ENCODE measurements at places on chromosomes 4 and X.

GRCh38 chr4:70915036-70915815 is 13.1 kb downstream of the MOB1B start:
- no peak for DNase-seq

DNA sequence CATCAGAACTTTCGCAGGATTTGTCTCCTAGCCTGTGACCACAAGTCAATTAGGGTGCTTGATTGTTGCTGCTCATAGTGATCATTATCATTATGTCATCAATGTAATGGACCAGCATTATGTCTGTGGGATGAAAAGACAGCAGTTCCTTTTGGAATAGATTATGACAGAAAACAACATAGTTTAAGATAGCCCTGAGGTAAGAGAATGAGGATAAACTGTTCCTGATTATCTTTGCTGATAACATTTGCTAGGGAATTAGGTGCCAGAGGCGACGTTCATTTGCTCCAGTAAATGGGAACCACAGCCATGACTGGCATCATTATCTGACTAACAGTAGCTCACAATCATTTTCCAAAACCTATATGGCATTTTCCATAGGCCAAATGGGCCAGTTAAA is 12.7 kb upstream of the THOC2 start:
- DNase-seq = no peak

DNA sequence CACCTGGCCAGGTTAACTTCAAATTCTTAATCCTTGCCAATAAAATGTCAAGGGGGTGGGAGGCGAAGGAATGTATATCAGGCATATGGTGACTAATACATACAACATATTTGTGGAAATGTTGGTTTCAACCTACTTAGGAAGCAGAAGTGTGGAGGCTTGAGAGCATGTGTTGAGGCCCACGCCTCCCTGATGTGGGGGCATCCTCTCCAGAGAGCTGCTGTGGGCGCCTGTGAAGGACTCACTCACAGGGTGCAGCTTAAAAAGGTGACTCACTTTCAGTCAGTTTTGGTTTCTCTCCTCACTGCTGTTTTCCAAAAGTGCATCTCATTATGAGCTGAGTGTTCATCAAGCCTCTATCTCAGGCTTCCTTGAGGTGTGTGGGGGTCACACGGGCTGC is 27.5 kb downstream of the LNX1 start:
- no peak for DNase-seq

- DNase-seq = no peak
These were observed 115.9 kb downstream of the NSUN7 start for GRCh38 chr4:40865696-40866095.

DNA sequence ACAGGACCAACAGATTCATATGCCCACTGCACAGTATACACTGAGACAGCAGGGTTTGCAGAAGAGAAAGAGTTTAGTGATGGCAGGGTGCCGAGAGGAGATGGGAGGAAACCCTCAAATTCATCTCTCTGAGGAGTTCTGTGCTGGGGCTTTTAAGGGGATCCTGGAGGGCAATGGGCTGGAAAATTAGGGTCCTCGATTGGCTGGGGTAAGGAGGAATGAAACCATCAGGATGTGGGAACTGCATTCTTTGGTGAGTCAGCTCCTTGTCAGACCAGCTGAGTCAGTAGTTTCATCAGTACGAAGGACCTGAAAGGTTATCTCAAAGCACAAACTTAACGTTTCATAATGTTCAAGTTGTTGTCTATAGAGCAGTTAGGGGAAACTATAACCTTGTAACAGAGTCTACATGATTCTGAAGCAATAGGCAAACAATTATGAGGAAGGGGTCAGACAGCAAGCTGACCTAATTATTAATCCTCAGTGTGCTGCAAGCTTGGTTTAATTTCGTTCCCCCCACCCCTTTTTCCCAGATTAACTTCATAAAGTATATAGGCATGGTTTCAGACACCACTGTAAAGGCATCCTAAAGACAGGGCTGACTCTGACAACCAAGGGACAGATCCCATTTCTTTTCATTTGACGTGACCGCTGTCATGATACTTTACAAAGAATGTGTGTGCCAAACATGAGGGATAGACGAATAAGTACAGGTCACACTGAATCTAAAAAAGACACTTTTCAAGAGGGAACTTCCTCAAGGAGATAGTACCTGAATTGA is 1.5 kb upstream of the MSMO1 start:
- DNase-seq = no peak

DNA sequence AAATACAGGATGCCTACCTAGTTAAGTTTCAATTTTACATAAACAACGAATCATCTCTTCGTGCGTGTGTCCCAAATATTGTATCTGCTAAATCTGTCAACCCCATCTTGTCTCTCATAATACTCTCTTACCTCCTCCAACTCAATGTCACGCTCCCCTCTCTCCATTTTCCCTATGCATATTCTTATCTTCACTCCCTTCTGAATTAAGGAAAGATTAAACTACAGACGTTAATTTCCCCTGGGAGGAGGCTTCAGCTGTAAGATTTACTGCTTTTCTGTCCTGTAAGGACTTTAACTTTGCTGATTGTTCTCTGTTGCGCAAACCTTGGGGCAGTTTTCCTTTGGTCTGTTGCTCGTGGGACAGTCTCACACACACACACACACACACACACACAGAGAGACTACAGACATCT is 455 bp upstream of the ABCB7 start:
- DNase-seq = no peak

- no peak for DNase-seq
These were observed 195.7 kb upstream of the FAT1 start for GRCh38 chr4:186919340-186919739.

DNA sequence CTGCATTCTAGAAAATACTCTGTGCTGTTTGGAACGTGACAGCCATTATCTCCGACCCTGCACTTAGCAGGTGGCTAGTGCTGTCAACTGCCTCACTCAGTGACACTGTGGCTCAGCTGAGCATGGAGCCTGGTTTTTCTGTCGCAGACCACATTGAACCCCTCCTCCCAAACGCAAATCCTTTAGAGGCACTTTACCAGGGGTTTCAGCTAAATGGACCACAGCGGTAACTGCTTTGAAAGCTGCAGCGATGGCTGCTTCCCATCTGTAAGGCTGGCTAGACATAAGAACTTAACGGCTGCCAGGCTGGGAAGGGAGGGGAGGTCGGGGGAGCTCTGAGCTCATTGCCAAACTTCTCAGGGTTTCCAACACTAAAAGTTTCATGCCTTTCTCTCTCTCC is 8.1 kb downstream of the SLC34A2 start:
- no peak for DNase-seq

DNA sequence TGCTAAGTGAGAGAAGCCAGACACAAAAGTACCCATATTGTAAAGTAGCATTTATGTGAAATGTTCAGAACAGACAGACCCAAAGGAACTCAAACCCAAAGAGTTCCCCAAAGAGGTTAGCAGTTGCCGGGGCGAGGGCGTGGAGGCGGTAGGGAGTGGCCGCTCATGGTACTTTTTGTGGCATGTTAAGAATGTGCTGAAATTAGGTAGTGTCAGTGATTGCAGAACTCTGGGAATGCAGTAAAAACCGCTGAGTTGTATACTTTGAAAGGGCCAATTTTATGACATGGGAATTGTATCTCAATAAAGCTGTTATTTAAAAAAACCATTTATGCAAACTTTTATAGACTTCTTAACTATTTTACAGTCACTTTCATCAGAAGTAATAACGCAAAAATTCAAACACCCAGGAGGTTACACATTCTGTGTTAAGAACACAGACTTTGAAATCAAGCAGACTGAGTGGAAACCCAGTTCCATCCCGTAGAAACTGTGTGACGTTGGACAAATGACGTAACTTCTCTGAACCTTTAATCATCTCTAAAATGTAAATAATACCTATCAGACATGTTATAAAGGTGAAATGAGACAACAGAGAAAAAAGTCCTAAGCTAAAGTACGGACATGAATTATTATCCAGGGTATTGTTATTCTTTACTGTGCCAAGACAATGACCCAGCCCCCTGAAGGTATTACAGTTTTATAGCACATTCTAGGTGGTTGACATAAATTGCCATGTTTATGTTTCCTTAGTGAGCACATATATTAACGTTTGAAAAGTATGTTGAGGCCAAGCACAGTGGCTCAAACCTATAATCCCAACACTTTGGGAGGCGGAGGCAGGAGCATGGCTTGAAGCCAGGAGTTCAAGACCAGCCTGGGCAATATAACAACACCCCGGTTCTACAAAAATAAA is 19.7 kb downstream of the ZFP42 start:
- no peak for DNase-seq

DNA sequence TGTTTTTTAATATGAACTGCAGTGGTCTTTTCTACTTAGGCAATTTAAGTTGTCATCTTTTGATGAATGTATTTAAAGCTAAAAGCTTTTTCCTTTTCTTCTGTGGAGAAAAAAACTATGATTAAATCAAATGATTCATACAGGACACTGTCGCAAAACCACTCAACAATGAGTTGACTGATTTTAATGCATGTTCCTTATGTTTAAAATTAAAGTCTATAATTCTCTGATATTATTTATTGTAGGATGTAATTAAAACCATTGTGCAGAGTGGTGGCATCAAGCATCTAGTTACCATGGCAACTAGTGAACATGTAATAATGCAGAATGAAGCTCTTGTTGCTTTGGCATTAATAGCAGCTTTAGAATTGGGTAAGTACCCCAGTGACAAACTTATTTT is 172.5 kb downstream of the RAP1GDS1 start:
- no peak for DNase-seq

DNA sequence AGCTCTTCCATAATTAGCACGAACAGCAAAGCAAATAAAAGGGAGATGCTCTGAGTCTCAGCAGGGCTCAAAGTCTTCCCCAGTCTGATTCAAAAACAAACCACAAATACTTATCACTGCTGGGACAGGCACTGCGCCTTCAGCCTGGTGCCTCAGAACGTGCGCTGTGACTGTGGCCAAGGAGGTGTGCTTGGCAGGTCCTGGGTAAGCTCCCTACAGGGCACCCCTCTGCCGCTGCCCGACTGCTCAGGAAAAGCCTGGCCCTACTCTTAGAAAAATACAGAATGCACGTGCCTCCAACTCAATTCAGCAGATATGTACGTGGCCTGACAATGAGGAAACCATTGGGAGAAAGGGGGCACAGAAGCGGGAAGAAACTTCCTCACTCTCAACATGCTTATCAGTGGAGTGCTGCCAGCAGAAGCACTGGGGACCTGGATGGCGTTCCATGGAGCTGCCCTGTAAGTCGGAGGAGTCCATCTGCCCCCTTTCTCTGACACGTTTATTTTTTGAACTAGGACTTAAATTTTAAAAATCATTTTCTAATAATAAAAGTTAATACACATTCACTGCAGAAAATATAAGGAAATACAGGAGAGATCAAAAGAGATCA is 86.8 kb downstream of the GATB start:
- no peak for DNase-seq

DNA sequence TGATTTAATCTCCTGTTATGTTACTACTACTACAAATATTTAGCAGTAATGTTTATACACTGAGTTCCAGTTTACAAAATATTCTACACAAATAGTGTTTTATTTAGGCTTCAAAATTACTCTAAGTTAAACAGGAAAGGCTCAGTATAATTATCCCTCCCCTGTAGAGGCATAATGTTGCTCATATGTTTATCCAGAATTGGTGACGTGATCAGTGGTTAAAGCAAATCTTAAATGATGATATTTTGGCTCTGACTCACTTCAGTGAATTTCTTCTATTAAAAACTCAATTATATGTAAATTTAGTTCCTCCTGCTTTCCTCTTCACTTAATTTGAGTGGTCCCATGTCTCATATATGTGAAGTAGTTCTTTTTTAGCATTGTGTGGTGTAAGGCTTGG is 438.5 kb downstream of the ADGRL3 start:
- no peak for DNase-seq

GRCh38 chr4:152063621-152064240 is 302.9 kb upstream of the GATB start:
- no peak for DNase-seq

DNA sequence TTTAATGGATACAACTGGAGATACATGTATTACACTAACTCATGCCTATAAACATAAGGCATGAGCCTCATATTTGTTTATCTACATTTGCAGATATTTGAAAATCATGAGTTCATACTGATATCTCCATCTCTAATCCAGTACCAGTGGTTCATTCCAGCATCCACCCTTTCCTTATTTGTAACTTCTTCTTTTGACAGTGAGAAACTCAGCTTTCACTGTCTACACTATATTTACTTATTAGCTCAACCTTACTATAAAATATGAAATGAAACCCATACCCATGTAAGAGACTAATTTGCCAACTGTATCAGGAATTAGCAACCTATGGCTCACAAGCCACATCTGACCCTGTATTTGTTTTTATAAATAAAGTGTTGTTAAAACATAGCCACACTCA is 161.9 kb upstream of the GPRIN3 start:
- DNase-seq = no peak

DNA sequence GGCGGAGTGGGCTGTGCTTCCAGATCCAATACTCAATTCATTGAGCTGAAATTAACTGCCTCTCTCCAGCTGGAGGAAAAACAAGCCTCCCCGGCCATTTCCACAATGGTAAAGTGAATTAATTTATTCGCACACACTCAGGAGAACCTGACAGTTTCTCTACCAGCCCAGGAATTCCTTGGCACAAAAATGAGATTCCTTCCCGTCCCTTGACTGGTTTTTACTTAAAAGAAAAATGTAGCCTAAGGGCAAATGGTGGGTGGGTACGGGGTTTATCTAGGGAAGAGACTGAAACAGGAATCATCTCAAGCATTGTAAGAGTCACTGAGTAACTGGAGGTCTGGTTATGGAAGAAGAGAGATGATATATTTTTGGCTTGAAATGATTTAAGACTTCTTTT is 102.7 kb downstream of the VCX3A start:
- no peak for DNase-seq

DNA sequence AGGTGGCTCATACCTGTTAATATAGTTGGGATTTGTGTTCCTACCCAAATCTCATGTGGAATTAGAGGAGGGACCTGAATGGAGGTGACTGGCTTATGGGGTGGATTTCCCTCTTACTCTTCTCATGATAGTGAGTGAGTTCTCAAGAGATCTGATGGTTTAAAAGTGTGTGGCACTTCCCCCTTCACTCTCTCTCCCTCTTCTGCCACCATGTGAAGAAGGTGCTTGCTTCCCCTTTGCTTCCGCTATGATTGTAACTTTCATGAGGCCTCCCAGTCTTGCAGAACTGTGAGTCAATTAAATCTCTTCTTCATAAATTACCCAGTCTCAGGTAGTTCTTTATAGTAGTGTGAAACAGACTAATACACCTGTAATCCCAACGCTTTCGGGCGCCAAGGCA is 28.3 kb upstream of the WDR19 start:
- DNase-seq = no peak

- no peak for DNase-seq
These were observed 426.3 kb upstream of the FAM241A start for GRCh38 chr4:111718763-111719559.

DNA sequence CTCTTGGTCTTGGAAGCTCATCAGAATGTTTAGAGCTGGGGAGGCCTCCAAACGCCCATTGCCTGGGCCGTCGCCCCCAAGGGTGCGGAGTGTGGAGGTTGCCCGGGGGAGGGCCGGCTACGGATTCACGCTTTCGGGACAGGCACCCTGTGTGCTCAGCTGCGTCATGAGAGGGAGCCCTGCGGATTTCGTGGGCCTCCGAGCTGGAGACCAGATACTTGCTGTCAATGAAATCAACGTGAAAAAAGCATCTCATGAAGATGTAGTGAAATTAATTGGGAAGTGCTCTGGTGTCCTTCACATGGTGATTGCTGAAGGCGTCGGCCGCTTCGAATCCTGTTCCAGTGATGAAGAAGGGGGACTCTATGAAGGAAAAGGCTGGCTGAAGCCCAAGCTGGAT is 23.3 kb downstream of the RGS12 start:
- DNase-seq = no peak

Measured in tibial artery (tissue), 4 donors.